ENCODE measurements at places on chromosomes 2 and 18. TPM values are rescaled to one million over a fixed set of nuclear protein-coding genes. Genes with fewer than 3 reads are reported as not detected.
A peak's percentile ranks its signal among the peaks of the same experiment; 100 is the strongest.

GRCh38 chr2:207845202-207845864, 75.6 kb upstream of the FZD5 start:
- H3K4me1 ChIP-seq: peaks cover 43% of the 10 kb centered on the region
- DNase-seq: no peak
- H3K4me3 ChIP-seq: no peak overlapping the region
- peak overlapping the region; percentile 73 for H3K27ac ChIP-seq

DNA sequence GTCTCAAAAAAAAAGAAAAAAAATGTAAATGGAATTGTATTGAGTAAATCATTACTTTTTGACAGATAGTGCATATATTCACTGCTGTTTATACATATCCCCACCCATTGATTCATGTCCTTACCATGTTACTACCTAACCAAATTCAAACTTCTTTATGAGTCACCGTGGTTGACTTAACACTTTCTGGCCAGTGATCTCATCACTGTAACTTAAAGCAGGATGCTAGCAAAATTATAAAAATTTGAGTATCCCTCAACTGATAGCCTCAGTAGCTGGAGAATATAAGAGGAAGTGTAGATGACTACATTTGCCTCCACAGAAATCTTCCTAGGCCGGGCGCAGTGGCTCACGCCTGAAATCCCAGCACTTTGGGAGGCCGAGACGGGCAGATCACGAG, 13.4 kb downstream of the CNOT9 start:
- H3K36me3 ChIP-seq: no peaks in the 10 kb centered on the region
- no peaks in the 10 kb centered on the region for H3K27me3 ChIP-seq
- DNase-seq: no peak
- H3K4me1 ChIP-seq: no peaks in the 10 kb centered on the region
- no peak overlapping the region for H3K27ac ChIP-seq
- no peak overlapping the region for H3K4me3 ChIP-seq

RHOB gene
- 98.5 TPM for polyA plus RNA-seq

IL1R2 gene
- 0.70 TPM for polyA plus RNA-seq

RNF125 gene
- polyA plus RNA-seq: 0.92 TPM

GRCh38 chr18:38496222-38496793, 930.7 kb upstream of the CELF4 start:
- no peaks in the 10 kb centered on the region for H3K27me3 ChIP-seq
- no peak for DNase-seq
- no peaks in the 10 kb centered on the region for H3K36me3 ChIP-seq
- no peak overlapping the region for H3K4me3 ChIP-seq
- no peak overlapping the region for H3K27ac ChIP-seq

ZNF24 gene
- 15.9 TPM for polyA plus RNA-seq

GRCh38 chr18:28063926-28064325, 113.0 kb downstream of the CDH2 start:
- no peak for DNase-seq
- no peaks in the 10 kb centered on the region for H3K4me1 ChIP-seq

GRCh38 chr18:8423051-8423557, 186.1 kb upstream of the RAB12 start:
- no peak overlapping the region for H3K4me3 ChIP-seq
- H3K27me3 ChIP-seq: no peaks in the 10 kb centered on the region
- H3K27ac ChIP-seq: no peak overlapping the region
- no peak for DNase-seq
- no peaks in the 10 kb centered on the region for H3K36me3 ChIP-seq

All from pancreas (tissue), 10 donors.